Hematopoietic multipotent progenitor cell treated with erythropoietin and hydrocortisone succinate and interleukin-3 and kit ligand, for 8 days (in vitro differentiated cells): ENCODE measurements at places on chromosomes 11 and 22.

DNA sequence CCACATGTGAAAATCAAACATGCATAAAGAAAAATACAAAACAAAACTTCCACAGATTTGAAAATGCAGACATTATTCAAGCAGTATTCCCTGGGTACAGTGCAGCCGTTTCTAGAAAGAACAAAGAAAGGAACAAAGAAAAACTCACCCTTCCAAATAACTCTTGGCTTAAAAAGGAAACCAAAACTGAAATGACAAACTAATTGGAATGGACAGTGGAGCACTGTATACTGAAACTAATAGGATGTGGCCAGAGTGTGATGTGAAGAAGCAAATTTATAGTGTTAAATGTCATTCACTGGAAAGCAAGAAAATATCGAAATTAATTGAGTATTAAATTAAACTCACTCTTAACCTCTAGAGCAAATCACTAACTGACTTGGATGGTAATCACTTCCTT, 55.4 kb downstream of the QSER1 start:
- DNase-seq, result no peak

GRCh38 chr11:76094740-76095139, 111.6 kb downstream of the WNT11 start:
- DNase-seq, result no peak

GRCh38 chr11:81548123-81548522, 1185.5 kb downstream of the FAM181B start:
- no peak for DNase-seq

DNA sequence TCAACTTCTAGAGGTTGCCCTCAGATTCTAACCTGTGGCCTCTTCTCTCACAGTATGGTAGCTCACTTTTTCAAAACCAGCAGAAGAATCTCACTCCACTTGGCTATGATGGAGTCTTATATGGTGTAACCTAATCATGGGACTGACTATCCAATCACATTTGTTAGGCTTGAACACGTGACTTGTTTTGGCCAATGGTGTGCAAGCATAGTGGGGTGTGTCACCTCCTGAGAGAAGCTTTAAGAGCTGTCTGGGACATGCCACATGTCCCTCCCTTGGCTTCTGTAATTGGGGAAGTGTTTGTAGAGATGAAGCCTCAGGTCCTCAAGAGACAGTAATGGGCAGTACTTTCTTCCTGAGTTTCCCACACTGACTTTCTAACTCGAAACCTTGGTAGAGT, 12.8 kb upstream of the SMIM38 start:
- DNase-seq, result peak; percentile 14

DNA sequence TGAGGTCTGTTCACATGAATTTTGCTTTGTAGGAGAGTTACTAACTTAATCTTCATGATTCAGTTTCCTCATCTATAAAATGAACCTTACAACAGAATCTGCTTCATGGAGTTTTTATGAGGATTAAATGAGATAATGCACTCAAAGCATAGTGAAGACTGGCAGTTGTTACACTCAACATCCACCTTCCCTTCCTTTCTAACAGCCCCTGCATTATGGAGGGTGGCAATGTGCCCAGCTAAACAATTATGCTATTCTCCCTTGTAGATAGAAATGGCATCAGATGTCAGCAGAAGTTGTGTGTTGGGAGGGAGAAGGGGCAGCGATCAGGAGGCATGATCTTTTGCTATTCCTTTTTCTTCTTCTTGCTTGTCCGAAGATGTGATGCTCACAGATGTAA, 6.5 kb downstream of the POU2AF1 start:
- DNase-seq, result no peak

DNA sequence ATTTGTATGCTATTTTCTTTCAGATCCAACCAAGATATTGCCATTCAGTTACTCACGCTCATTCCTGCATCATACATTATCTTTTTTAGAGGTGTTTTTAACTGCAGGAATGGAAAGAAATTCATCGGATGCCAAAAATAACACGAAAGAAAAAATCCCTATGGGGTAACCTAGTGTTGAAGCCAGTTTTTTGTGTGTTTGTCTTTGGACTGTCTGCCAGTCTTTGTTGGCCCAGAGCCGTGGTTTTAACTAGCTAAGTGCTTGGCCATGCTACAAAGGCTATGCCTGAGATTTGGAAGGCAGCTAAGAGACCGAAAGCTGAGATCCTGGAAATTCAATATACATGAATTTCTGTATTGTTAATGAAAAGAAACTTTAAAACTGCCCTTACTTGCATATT, 309.8 kb upstream of the CNTN5 start:
- no peak for DNase-seq

DNA sequence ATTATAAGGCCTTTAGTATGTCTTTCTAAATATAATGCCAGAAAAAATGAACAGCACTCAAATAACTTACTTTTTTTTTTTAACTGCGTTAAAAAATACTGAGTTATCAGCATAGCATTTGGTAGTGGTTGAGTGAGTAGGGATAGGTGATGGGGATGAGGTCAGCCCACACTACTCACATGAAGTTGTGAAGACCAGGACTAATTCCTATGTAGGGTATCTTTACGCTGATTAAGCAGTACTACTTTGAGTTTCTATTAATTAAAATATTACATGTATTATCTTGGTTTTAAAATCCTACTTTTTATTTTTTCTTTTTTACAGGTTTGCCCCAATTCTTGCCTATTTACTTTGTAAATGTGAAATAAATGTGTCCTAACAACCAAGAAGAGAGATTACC, 13.5 kb downstream of the PHF21A start:
- DNase-seq, result no peak

GRCh38 chr11:64267207-64267945, 16.0 kb downstream of the PLCB3 start:
- DNase-seq, result no peak

DNA sequence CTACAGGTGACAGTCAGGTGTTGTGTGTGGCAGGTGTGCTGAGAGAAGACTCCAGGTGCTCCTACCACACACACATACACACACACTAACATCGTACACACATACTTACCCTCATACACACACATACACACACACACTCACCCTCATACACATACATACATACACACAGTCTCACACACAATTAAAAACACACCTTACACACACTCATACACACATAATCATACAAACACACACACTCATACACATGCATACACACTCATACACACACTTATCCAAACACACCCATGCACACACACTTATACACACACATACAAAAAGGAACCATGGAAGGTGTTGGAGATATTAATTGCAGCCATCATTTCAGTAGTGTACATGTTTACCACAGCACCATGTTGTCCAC, 4.6 kb downstream of the KRTAP5-3 start:
- DNase-seq, result no peak

DNA sequence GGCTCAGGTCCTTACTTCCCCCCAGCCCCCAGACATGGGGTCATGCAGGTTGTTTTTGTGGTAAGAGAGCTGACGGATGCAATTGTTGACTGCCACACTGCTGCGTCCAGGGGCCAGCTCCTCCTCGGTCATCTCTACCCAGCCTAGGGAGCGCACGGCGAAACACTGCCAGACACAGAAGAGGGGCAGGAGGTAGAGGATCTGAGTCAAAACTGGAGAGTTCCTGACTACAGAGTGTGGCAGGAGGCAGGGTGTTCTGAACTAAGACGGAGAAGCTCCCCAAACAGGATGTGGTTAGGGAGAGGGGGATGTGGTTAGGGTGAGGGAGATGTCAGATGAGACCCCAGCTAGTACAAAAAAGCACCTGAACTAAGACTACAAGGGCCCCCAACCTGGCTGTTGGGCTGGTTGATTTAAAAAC, 12.3 kb downstream of the SMPD1 start:
- DNase-seq, result peak; percentile 40

GRCh38 chr22:20551805-20552442, 44.5 kb downstream of the MED15 start:
- DNase-seq, result no peak

DNA sequence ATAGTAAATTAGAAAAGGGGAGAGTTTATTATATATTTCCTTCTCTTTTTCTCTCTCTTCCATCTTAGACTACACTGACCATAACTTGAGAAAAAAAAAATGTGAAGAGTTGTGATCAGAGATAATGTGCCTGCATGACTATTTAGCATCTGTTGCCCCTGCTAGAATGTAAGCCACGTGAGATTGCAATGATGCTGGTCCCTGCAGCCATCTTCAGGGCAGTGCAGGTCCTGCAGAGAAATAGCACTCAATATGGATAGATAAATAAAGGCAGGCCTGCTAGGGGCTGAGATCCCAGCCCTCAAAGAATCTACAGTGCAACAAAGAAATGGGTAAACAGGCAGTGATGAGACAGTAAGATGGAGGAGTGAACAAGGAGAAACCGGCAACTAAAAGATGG, 7.8 kb upstream of the DKK3 start:
- no peak for DNase-seq

- DNase-seq, result no peak
Observed at GRCh38 chr11:68691402-68691784, 7.0 kb downstream of the GAL start.

DNA sequence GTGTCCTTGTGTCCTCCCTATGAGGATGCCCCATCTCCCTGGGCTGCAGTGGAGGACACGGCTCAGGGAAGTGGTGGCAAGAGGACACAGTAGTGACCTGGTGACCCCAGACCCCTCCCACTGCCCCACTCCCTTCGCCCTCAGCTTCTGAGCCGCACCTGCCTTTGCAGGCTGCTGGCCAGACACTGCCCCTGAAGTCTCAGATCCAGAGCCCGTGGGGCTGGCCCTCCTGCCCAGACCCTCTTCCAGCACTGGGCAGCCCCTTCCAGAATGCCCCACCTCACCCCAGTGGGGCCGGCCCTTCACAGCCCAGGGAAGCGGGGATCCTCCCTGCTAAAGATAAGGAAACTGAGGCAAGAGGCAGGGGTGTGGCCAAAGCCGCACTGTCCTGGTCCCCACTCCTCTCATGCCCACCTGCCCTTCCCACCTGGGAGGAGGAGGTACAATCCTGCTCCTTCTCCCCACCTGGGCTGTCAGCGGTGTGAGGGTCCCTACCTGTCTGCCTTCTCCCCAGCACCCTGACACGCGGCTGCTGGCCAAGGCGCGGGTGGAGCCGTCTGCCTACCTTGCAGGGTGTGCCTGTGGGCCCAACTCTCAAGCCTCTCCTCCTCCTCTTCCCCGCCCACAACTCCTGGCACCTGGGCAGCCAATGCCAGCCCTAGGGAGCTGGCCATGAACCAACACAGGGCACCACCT, 17.3 kb downstream of the TRPM5 start:
- DNase-seq, result no peak

DNA sequence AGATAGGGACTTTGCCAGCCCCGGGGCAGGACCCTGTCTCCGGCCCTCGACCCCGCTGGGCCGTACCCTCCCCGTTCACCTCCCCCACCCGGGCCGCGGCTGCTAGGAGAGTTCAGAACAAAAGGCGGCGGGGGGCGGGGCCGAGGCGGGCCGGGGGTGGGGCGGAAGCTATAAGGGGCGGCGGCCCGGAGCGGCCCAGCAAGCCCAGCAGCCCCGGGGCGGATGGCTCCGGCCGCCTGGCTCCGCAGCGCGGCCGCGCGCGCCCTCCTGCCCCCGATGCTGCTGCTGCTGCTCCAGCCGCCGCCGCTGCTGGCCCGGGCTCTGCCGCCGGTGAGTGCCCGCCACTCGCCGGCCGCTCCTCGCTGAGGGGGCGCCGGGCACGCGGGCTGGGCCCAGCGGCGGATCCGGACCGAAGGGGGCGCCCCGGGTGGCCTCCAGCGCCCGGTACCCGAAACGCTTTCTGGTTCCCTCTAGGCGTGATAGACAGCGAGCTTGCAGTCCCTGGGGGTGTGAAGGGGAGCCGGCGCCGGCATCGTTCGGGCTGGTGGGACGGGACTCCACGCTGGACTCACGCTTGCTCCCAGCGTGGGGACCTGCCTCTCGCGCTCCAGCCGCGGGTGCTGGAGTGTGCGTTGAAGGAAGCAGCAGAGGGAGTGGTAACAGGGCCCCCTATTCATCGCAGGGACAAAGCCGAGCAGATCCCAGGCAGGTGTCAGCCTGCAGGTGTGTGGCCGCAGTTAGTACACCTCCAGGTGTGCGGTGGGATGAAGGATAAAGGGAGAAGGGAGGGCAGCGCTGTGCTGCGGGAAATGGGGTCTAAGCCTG, at the start of gene MMP11:
TSS of gene MMP11 (plus strand) at position 201 of the 825 bp plus-strand sequence. CDS start at position 223, 22 bp downstream.
- DNase-seq, result peak; percentile 38

DNA sequence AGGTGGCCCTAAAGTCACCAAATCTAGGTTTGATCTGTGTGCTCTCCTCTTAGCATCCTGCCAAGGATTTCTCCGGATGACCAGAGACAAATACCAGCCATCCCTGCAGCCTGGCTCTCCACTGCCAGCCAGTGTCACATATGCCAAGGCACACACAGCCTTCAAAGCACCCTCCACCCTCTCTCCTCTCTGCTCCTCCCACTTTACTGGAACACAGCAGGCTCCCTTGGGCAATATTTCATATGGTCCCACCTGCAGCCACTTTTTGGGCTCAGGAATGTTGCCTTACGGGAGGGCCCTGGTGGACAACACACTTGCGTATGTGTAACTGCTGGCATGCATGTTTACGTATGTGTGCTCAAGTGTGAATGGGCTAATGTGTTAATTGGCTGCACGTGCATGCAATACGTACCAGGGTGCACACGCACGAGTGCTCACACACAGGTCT, 183.9 kb downstream of the CEP164 start:
- DNase-seq, result no peak

DNA sequence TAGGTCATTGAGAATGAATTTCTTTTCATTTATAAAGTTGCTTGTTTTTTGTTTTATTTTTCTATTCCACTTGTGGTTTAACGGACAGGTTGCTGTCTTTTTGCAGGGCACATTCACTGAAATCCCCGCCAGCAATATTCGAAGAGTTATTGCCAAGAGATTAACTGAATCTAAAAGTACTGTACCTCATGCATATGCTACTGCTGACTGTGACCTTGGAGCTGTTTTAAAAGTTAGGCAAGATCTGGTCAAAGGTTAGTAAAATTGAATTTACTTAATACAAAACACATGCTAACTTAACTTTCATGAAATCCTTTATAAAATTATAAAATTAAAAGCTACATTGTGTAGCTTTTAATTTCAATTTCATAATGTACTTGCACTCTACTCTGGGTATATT, 53.6 kb downstream of the PDHX start:
- no peak for DNase-seq

GRCh38 chr11:95853138-95853537, 62.8 kb downstream of the CEP57 start:
- no peak for DNase-seq

- no peak for DNase-seq
Observed at GRCh38 chr11:46330563-46331281, 16.5 kb upstream of the DGKZ start.

- DNase-seq, result no peak
Observed at GRCh38 chr11:59173964-59174663, 2.2 kb downstream of the DTX4 start.

GRCh38 chr11:118924591-118925585, 838 bp downstream of the BCL9L start:
- peak; percentile 38 for DNase-seq

GRCh38 chr11:44708009-44708408, 18.8 kb upstream of the TSPAN18 start:
- no peak for DNase-seq

DNA sequence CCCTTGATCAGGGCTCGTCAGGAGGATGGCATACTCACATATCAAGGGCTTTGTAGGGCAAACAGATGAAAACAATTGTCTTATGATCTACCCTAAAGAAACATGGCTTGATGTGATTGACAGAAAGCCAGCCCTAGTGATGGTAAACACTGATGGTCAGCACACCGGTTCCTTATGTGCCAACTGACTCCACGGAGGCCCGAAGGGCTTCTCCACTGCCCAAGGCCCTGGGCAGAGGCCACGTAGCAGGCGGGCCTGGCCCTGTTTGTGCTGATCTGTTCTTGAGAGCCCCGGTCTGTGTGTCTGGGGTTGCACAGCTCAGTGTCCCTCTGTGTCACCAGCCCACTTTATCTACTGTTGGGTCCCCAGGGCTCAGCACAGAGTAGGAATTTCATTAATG, 115.2 kb downstream of the GRIK4 start:
- no peak for DNase-seq
